Suppressor macrophage treated with lipopolysaccharide for 4 hours (primary cell): ENCODE measurements at places on chromosomes 1 and 21.

DNA sequence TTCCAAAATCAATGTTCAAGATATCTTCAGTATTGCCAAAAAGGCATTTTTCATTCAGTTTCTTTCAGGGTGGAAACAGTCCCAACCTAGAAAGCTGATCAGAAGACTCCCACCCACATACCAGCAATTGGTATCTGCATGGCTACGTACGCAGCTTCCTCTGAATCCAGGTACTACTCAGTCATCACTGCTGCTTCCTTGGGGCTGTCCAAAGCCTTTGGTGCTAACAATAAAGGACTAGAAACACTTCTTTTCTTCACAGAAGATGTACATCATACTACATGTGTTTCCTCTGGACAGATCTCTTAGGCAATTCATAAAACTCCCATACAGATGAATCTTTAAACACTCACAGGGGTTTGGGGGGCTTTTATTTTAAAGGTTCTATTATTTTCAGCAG, 29.8 kb downstream of the VPS26C start:
- DNase-seq: no peak

DNA sequence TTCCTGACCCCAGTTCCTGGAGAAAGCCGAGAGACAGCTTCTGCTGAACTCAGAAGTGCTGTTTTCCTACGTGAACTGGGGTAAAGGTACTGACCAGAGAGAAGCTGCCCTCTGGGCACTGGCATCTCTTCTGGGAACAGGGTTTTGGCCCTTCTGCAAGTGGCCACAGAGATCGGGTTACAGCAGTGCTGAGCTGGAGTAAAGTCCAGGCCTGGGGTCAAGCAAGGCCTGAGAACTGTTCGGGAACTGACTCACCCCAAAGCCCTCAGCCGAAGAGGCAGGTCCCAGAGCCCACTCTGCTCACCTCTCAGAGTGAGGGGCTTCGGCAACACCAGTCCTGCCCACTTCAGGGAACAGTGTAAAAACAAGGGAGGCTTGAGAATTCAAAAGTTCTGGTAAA, 177.2 kb upstream of the RUNX1 start:
- DNase-seq: no peak

DNA sequence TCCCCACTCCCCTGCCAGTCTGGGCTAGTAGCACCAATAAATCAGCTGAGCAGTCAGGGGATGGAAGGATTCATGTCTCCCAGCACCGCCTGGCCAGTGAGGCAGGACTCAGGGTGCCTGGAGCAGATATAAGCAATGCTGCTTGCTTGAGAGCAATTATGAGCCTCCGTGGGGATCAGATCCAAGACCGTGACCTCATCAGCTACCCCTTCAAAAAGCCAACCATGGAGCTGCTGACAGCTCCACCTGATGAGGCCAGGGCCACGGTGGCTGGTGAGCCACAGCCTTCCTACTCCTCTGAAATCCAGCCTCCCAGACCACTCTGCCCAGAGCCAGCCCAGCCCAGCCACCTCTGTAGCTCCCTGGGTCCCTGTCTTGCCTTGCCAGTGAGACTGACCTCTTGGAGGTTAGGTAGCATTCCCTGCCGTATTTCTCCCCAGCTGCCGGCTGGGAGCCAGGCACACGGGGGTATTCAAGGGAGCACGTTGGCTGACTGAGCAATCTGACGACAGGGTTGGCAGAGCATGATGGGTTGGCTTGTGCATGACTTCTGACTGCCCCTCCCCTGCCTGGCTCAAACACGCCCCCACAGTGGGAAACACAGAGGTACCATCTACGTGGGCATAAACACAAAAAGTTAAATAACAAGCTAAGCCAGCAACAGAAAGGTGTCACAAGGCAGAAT, 28.4 kb downstream of the SYT2 start:
- no peak for DNase-seq

GRCh38 chr1:168991667-168992475, 114.6 kb upstream of the ATP1B1 start:
- peak; percentile 3 for DNase-seq

DNA sequence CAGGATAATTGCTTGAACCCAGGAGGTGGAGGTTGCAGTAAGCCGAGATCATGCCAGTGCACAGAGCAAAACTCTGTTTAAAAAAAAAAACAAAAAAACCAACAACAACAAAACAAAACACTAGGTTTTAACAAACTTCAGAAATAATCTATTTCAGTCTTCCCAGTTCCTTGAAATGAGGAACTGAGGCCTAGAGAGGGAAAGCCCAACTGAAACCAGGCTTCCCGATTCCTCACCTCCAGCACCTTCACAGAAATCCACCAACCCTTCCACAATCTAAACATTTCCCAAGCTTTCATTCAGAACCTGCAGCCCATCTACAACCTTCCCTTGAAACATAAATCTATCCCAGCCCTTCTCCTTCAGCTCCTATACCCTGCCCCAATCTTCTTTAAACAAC, 612 bp upstream of the CD52 start:
- DNase-seq: peak; percentile 50

- DNase-seq: no peak
Measured at GRCh38 chr1:84722794-84723193, 32.5 kb upstream of the SSX2IP start.

DNA sequence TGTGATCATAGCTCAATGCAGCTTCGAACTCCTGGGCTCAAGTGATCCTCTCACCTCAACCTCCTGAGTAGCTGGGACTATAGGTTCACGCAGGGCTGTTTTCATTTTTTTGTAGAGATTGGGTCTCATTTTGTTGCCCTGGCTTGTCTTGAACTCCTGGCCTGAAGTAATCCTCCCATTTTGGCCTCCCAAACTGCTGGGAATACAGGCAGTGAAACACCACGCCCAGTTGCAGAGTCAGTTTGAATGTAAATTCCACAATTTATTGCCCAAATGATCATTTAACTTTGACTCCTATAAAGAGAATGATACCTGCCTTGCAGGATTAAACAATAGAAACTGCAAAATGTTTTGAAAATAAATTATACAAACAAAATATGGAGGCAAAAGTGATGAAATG, 10.7 kb downstream of the GOLPH3L start:
- DNase-seq: no peak

DNA sequence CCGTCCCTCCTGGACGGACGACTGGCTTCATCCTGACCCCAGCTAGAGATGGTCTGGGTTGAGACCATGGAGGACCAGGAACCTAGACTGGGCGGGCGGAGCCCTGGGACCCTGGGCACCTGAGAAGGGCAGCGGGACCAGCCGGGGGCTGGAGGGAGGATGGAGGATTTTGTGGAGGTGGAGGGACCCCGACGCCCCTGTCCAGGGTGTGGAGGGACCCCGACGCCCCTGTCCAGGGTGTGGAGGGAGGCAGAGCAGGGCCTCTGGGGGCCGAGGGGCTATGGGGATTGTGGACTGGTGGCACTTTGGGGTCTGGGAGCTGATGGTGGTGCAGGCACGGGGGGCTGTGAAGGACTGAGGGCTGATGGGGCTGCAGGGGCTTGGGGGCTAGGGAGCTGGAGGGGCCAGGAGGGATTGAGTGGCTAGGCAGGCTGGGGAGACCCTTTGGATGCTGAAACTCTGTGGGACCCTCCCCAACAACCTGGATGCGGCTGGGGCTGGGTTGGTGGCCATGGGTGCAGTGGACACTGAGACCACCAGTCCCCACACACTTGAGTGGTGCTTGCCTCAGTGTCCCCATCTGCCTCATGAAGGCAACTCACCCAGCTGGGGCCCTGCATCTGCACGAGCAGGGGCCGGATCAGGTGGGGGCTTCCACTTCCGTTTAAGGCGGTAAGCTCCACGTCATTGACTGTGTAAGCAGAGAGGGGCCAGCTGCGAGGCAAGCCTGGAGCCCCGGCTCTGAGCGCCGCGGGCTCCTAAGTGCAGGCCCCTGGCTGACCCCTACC, 7.4 kb downstream of the GJC2 start:
- no peak for DNase-seq

DNA sequence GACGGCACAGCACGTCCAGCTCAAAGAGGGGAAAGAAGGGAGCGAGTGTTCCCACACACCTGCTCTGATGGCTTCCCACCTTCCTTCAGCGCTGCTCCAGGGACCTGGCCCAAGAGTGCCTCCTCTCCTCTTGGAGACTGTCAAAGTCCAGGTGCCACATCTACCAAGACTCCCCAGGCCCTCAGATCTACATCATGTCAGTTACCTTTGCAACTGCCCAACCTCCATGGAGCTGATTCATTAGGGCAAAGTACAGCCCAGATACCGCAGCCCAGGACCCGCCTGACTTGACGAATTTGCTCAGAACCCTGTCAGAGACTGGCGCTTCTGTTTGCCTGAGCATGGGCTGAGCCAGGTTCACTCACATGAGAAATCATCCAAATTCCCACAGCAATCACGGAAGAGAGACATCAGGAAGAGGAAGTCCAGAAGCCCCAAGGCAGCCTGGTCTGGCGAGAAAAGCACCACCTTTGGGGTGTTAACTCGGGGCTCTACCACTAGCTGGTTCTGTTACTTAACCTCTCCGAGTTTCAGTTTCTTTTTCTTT, at the start of gene SEC16B:
SEC16B (minus strand) TSS at position 234 of the 547 bp plus-strand sequence. CDS start 2,077 bp downstream, outside the sequence.
- no peak for DNase-seq

GRCh38 chr1:241592273-241592958, 47.8 kb downstream of the CHML start:
- peak; percentile 73 for DNase-seq

- DNase-seq: peak; percentile 20
Measured at GRCh38 chr1:156860628-156861423, at the start of gene NTRK1. Gene NTRK1 (plus strand): TSS chr1:156860865. CDS start chr1:156860935, 70 bp downstream.

- no peak for DNase-seq
Measured at GRCh38 chr1:205585169-205585834, 46.5 kb downstream of the ELK4 start.

DNA sequence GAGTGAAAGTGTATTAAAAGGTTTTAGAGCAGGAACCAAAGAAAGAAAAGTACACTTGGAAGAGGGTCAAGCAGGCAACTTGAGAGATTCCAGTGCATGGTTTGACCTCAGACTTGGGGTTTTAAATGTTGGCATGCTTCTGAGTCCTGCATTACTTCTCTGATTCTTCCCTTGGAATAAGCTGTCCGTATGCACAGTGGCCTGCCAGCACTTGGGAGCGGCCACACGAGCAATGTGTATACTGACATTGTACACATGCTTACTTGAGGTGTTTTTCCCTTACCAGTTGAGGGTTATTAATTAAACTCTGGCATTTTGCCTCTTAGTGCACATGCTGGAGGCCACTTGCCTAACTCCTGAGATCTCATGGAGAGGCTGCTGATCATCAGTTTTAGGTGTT, 786.6 kb upstream of the RGS18 start:
- no peak for DNase-seq

- no peak for DNase-seq
Measured at GRCh38 chr1:6690186-6690585, 11.4 kb downstream of the DNAJC11 start.

DNA sequence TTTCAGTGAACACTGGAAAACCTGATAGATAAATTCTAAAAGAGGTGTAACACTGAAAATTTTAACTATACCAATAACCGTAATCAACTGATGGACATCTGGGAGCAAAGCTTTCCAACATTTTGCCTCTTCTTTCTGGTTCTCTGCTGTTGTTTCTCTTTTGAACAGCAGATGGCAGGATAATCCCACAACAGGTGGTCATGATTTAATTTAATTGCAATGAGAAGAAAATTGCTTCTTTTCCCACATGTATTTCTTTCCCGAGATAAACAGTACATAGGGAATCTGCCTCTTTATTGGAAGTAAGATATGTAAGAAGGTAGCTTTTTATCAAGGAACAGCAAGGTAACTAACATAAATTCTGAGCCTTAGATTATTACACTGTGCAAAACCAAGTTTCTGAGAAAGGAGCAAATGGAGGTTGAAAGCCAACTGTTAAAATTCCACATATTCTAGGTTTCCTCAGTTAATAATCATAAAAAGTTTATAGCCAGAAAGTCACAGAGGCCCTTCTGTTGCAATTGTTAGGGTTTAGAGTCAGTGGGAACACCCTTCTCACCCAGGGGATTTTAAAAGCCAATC, 72.9 kb downstream of the RPS6KA1 start:
- peak; percentile 79 for DNase-seq

DNA sequence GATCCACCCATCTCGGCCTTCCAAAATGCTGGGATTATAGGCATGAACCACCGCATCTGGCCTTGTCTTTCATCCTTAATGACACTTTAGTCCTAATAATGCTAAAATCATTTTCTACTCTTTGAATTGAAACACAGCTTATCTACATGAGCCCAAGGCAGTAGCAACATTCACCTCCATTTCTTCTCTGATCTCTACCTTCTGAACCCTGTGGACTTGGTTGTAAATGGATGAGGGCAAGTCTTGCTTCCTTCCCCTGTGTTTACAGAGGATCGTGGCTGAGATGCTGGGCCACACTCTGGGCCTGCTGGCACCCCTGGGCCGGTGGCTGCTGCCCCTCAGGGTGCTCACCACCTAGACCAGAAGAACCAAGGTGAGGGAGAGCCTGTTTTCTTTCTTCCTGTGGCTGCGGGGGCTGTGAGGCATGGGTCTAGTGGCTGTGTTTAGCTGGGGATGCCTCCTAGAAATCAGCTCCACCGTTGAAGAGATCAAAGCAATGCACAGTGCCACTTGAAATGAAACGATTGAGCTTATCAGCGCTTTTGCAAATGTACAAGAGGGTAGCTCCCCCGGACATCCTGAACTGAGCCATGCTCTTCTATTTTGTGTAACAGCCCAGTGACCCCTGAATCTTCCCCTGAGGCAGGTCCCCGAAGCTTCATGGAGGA, 32.2 kb upstream of the LGALS8 start:
- no peak for DNase-seq

GRCh38 chr1:192592981-192593708, 17.6 kb downstream of the RGS1 start:
- peak; percentile 51 for DNase-seq

DNA sequence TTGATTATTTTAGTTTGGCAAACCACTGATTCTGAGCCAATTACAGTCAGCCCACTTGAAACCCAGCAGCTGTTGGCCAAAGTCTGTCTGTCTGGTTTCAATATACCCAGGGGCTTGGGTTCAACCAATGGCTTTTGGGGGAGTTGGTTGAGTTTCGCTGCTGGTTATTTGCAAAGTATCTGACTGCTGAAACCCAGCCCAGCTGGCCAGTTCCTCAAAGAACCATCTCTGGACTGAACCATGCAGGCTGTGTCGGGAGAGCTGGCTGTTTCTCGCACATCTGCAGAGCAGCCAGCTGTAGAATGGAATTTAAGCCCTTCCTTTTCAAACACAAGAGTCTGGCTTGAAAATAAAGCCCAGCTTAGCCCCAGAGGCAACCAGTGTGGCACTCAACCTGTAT, 66.0 kb upstream of the PAX7 start:
- DNase-seq: no peak

DNA sequence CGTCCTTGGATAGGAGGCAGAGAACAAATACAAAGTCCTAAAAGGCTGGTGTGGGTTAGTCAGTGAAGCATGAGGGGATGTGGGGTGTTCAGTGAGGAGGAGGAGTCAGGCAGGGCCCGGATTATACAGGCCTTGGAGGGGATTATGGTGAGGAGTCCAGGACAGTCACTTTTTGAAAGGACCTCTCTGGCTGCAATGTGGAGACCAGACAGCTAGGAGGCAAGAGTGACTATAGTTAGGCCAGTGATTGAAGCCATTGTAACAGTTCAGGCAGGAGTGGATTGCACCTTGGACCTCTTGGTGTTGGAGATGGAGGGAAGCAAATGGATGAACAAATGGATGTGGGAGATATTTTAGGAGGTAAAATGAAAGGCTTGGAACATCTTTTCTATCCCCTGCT, 115.8 kb downstream of the C1orf94 start:
- DNase-seq: no peak
